Bronchial epithelial cell (primary cell): ENCODE measurements at places on chromosomes 5 and 9. TPM values are rescaled to one million over a fixed set of nuclear protein-coding genes. Genes with fewer than 3 reads are reported as not detected.

Gene TLX3
- total RNA-seq, result not detected in 2 replicates

Gene CCDC187
- not detected in 2 replicates for total RNA-seq

Gene CTSV
- total RNA-seq, result 17.4 and 35.1 TPM in 2 replicates

Gene SV2C
- total RNA-seq, result not detected in 2 replicates

Gene PCDHGA11
- 1.6 and 3.2 TPM in 2 replicates for total RNA-seq

Gene SPATA31D1
- not detected in 2 replicates for total RNA-seq

Gene TAF11L10
- total RNA-seq, result not detected in 2 replicates

Gene FAM170A
- total RNA-seq, result not detected in 2 replicates

Gene MEF2C
- total RNA-seq, result under 0.01 and 0.26 TPM in 2 replicates

Gene TAF11L2
- total RNA-seq, result not detected in 2 replicates

Gene C5orf52
- not detected in 2 replicates for total RNA-seq

Gene EFNA5
- total RNA-seq, result 3.9 and 5.9 TPM in 2 replicates

Gene SH3PXD2B
- 10.0 and 15.1 TPM in 2 replicates for total RNA-seq

Gene CTSL
- 107 and 161 TPM in 2 replicates for total RNA-seq

Gene FOXD4L3
- total RNA-seq, result not detected in 2 replicates

Gene WDR38
- not detected in 2 replicates for total RNA-seq

Gene FAM120A
- 69.0 and 100 TPM in 2 replicates for total RNA-seq

Gene IFNA2
- total RNA-seq, result not detected in 2 replicates

Gene KIF4B
- total RNA-seq, result under 0.01 and 0.13 TPM in 2 replicates

Gene GLRA1
- not detected in 2 replicates for total RNA-seq

Gene PCDHGA6
- under 0.01 and 0.26 TPM in 2 replicates for total RNA-seq

Gene HAVCR1
- not detected in 2 replicates for total RNA-seq

Gene MARVELD2
- total RNA-seq, result 19.5 and 28.7 TPM in 2 replicates

Gene PCDHGC4
- total RNA-seq, result 0.53 and 0.90 TPM in 2 replicates

Gene FOXB2
- not detected in 2 replicates for total RNA-seq

Gene PDCD1LG2
- under 0.01 and 0.64 TPM in 2 replicates for total RNA-seq

Gene ACOT12
- not detected in 2 replicates for total RNA-seq

Gene RMRP
- total RNA-seq, result 15,881 and 37,648 TPM in 2 replicates

Gene SLC36A2
- total RNA-seq, result not detected in 2 replicates

Gene GPR151
- not detected in 2 replicates for total RNA-seq

Gene TERT
- under 0.01 TPM in 1 of 2 replicates, not detected in the other for total RNA-seq

Gene CLPTM1L
- 314 and 364 TPM in 2 replicates for total RNA-seq

Gene PCDHB11
- total RNA-seq, result under 0.01 and 0.26 TPM in 2 replicates

Gene CAMK2A
- under 0.01 TPM in 1 of 2 replicates, not detected in the other for total RNA-seq

Gene CBY3
- total RNA-seq, result not detected in 2 replicates

Gene PDE6A
- not detected in 2 replicates for total RNA-seq

Gene DMRT2
- total RNA-seq, result 0.38 and 0.53 TPM in 2 replicates

Gene CMBL
- total RNA-seq, result 0.51 and 6.1 TPM in 2 replicates

Gene ANKRD31
- 0.13 and 0.26 TPM in 2 replicates for total RNA-seq

Gene SMIM33
- total RNA-seq, result not detected in 2 replicates

Gene CKMT2
- total RNA-seq, result not detected in 2 replicates
